ENCODE measurements at places on chromosomes 1 and 21.

- no peaks in the 10 kb centered on the region for H3K36me3 ChIP-seq
- DNase-seq: no peak
- no peaks in the 10 kb centered on the region for H3K27me3 ChIP-seq
- H3K4me1 ChIP-seq: peaks cover 49% of the 10 kb centered on the region
- H3K27ac ChIP-seq: peak overlapping the region; percentile 83
- H3K4me3 ChIP-seq: no peak overlapping the region
Measured at GRCh38 chr1:25695771-25696311, 79.2 kb downstream of the MAN1C1 start.

DNA sequence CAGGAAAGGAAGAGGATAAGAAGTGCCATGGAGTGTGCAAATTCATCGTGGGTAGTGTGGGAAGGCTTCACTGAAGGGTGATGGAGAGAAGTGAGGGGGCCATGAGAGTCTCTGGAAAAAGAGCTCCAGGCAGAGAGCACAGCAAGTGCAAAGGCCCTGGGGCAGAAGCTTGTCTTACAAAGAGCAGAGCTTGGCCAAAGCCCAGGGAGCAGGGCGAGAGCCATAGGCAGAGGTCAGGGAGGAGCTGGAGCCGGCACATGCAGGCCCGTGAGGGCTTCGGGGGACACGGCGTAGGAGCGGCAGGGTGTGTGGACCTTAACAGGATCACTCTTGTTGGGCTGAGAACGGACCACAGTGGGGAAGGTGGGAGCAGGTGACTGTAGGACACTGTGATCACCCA, 83.7 kb upstream of the EDN2 start:
- peak; percentile 50 for DNase-seq
- H3K27me3 ChIP-seq: no peaks in the 10 kb centered on the region
- no peak overlapping the region for H3K4me3 ChIP-seq
- H3K27ac ChIP-seq: no peak overlapping the region
- no peaks in the 10 kb centered on the region for H3K36me3 ChIP-seq
- H3K4me1 ChIP-seq: no peaks in the 10 kb centered on the region

GRCh38 chr1:114322734-114323133, 169.1 kb upstream of the SYT6 start:
- no peak overlapping the region for H3K4me3 ChIP-seq
- no peaks in the 10 kb centered on the region for H3K36me3 ChIP-seq
- no peaks in the 10 kb centered on the region for H3K27me3 ChIP-seq
- H3K27ac ChIP-seq: no peak overlapping the region

GRCh38 chr1:157286646-157287420, 148.6 kb upstream of the ETV3 start:
- H3K4me1 ChIP-seq: no peaks in the 10 kb centered on the region
- peaks cover 5% of the 10 kb centered on the region for H3K27me3 ChIP-seq
- no peak for DNase-seq

DNA sequence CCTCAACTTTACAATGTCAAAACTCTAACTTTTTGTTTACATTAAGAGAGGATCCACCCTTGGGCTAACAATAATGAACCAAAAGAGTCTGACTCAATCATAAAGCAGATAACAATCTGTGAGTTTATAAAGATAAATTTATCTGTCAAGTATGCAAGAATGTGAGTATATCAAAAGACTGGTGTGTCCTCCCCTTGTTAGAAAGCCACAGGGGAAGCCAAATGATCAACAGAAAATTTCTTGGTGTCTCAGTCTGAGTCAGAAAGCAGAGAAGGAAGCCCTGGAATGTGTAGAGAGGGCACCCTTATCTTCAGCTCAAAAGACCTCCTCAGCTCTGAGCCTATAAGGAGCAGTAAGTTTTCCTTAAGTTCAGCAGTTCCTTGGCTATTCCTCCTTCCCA, 13.9 kb upstream of the PDIK1L start:
- H3K4me1 ChIP-seq: peaks cover 6% of the 10 kb centered on the region
- H3K27me3 ChIP-seq: no peaks in the 10 kb centered on the region
- no peak overlapping the region for H3K27ac ChIP-seq
- H3K36me3 ChIP-seq: no peaks in the 10 kb centered on the region
- DNase-seq: no peak

- no peak overlapping the region for H3K27ac ChIP-seq
- H3K4me1 ChIP-seq: no peaks in the 10 kb centered on the region
- DNase-seq: no peak
- H3K4me3 ChIP-seq: no peak overlapping the region
- no peaks in the 10 kb centered on the region for H3K36me3 ChIP-seq
Measured at GRCh38 chr1:61980561-61980960, 214.1 kb upstream of the L1TD1 start.

DNA sequence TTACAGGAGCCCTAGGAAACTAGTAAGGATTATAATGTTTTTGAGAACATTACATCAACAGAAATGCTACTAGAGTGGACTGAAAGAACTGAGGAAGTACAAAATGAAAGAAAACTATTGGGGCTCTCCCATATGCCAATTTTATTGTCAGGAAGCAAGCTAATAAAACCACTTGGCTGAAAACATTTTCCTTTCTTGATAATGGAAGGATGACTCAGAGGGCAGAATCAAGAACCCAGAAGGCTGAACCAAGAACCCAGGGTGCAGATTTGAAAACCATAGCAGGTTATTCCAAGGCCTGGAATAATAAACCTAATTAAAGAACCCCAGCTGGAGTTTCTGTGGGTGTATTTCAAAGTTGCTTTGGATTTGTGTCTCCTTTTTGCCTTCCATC, 70.7 kb downstream of the RPE65 start:
- H3K27ac ChIP-seq: no peak overlapping the region
- no peaks in the 10 kb centered on the region for H3K4me1 ChIP-seq
- no peak for DNase-seq
- no peaks in the 10 kb centered on the region for H3K36me3 ChIP-seq
- no peak overlapping the region for H3K4me3 ChIP-seq
- H3K27me3 ChIP-seq: no peaks in the 10 kb centered on the region

- H3K27ac ChIP-seq: no peak overlapping the region
- H3K27me3 ChIP-seq: no peaks in the 10 kb centered on the region
- no peak for DNase-seq
- H3K36me3 ChIP-seq: no peaks in the 10 kb centered on the region
- H3K4me3 ChIP-seq: no peak overlapping the region
- H3K4me1 ChIP-seq: no peaks in the 10 kb centered on the region
Measured at GRCh38 chr21:31930001-31930400, 57.2 kb downstream of the HUNK start.

DNA sequence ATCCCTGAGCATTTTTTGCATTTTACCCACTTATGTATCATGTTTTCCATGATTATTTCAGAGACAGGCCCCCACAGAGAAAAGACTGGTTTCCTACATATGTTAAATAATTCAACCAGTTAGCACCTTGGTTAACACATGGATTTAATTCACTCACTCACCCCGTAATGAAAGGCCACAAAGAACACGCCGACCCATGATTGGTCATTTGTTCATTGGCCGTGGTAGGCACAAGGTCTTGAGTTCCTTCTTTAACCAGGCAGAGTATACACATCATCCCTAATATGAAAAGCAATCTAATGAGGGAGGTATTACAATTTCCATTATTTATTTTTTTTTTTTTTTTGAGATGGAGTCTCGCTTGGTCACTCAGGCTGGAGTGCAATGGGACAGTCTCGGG, 50.6 kb downstream of the RPS6KA1 start:
- H3K4me3 ChIP-seq: no peak overlapping the region
- H3K4me1 ChIP-seq: peaks cover 5% of the 10 kb centered on the region
- H3K27me3 ChIP-seq: no peaks in the 10 kb centered on the region
- H3K36me3 ChIP-seq: peaks cover 4% of the 10 kb centered on the region

GRCh38 chr1:67700220-67700619, 15.2 kb downstream of the GADD45A start:
- no peaks in the 10 kb centered on the region for H3K27me3 ChIP-seq
- H3K4me1 ChIP-seq: no peaks in the 10 kb centered on the region
- no peak for DNase-seq
- peaks cover 20% of the 10 kb centered on the region for H3K36me3 ChIP-seq

DNA sequence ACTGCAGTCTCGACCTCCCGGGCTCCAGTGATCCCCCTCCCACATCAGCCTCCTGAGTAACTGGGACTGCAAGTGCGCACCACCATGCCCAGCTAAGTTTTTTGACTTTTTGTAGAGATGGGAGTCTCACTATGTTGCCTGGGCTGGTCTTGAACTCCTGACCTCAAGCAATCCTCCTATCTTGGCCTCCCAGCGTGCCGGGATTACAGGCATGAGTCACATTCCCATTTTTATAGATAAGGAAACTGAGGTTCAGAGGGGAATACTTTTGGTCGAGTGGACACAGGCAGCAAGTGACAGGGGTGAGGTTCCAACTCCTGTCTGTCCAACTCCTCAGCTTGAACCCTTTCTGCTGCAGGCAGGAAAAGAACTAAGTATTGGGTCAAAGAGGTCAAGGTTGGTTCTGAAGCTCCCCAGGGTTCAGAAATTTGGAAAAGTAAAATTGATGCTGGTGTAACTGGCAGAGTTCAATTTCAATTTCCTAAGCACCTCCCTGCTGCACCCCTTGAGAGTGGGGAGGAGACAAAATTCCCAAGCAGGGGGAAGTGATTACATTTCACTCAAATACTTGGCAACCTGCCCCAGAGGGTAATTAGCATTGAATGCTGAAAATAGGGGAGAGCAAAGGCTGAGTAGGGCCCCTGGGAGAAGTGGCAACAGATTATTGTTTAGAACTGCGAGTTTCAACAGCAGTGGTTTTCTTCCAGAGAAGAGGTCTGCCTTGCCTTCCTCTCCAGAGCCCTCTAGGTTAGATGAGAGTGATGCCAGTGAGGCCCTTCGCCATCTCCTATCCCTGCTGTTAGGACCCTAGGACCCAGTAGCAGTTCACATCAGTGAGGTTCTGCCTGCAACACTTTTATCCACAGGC, 17.5 kb upstream of the ALPL start:
- H3K36me3 ChIP-seq: no peaks in the 10 kb centered on the region
- no peak overlapping the region for H3K4me3 ChIP-seq
- no peaks in the 10 kb centered on the region for H3K4me1 ChIP-seq

All from upper lobe of right lung (tissue), 1 donor.